Lung (tissue), 17 donors: ENCODE measurements at places on chromosomes 7 and 10. TPM values are rescaled to one million over a fixed set of nuclear protein-coding genes. Genes with fewer than 3 reads are reported as not detected.

GRCh38 chr10:52645187-52645758, 127.3 kb downstream of the MBL2 start:
- no peak overlapping the region for H3K27ac ChIP-seq
- H3K4me1 ChIP-seq: peaks cover 35% of the 10 kb centered on the region
- no peaks in the 10 kb centered on the region for H3K27me3 ChIP-seq
- no peak overlapping the region for H3K4me3 ChIP-seq
- no peaks in the 10 kb centered on the region for H3K36me3 ChIP-seq
- peak; percentile 68 for DNase-seq

DNA sequence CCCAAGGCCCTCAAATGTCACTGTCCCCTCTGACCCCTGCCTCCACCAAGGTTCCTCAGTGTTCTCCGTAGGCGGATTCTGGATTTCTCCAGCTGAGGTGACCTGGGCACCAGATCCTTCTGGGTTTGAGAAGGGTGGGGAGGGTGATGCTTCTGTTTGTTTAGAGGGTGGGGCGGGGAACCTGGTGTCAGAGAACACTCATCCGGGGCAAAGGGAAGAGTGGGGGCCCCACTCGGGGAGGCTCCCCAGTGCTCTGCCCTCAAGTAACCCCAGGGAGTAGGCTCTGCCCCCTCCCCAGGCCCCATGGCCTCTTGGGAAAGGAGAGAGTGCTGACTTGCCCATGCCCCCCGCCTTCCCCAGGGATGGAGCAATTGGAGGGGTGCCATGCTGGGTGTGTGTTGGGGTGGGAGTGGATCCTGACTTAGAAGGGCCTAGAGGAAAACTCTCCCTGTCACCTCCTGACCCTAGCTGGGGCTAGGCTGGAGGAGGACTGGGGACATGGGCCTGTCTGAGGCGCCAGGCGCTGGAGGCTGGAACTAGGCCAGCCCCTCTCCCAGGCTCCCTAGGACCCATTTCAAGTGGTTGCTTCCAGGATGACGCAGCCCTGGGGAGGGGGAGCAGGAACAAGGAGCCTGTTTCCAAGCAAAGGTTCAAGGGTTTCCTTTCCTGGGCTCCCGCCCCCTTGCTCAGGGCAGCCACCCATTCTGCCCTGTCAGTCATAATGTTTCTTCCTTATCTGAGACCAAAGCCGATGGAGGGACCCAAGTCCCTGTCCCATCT, 27.9 kb downstream of the KAZALD1 start:
- H3K27me3 ChIP-seq: peaks cover 25% of the 10 kb centered on the region
- H3K4me3 ChIP-seq: no peak overlapping the region
- peak; percentile 39 for DNase-seq
- peaks cover 2% of the 10 kb centered on the region for H3K4me1 ChIP-seq
- no peak overlapping the region for H3K27ac ChIP-seq

DNA sequence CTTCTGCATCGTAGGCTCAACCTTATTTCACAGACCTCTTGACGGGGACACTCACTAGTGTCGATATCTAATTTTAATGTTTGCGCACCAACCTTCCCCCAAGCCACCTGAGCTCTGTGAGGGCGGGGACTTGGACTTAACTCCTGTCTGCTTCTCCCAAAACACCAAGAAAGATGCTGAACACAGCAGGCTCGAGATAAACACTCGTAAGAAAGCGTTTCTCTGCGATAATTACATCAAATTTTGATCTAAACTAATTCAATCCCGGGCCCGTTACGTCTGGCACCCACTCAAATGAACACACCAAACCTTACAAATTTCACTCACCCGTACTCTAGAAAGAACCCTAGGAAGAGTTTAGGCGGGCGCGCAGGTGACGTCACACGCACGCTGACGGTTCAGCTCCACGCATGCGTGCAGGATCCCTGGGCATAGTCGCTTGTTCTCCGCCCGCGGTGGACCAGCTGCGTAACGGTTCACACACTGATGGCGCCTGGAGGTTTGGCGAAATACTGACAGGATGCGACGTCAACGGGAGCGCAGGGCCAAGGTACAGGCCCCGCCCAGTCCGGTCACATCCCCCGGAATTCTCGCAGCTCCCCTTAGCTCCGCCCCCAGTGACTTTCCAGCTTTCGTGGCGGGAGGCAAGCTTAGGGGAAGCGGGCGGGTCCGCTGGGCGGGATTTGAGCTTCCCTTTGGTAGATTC, at the start of gene POT1:
POT1 (minus strand) TSS at position 359 of the 706 bp plus-strand sequence. CDS start 32,652 bp downstream, outside the sequence.
- peaks cover 1% of the 10 kb centered on the region for H3K4me1 ChIP-seq
- peak; percentile 99 for DNase-seq
- peak within 1 kb of the TSS; percentile 89 for H3K27ac ChIP-seq
- H3K4me3 ChIP-seq: peak within 1 kb of the TSS; percentile 65

DNA sequence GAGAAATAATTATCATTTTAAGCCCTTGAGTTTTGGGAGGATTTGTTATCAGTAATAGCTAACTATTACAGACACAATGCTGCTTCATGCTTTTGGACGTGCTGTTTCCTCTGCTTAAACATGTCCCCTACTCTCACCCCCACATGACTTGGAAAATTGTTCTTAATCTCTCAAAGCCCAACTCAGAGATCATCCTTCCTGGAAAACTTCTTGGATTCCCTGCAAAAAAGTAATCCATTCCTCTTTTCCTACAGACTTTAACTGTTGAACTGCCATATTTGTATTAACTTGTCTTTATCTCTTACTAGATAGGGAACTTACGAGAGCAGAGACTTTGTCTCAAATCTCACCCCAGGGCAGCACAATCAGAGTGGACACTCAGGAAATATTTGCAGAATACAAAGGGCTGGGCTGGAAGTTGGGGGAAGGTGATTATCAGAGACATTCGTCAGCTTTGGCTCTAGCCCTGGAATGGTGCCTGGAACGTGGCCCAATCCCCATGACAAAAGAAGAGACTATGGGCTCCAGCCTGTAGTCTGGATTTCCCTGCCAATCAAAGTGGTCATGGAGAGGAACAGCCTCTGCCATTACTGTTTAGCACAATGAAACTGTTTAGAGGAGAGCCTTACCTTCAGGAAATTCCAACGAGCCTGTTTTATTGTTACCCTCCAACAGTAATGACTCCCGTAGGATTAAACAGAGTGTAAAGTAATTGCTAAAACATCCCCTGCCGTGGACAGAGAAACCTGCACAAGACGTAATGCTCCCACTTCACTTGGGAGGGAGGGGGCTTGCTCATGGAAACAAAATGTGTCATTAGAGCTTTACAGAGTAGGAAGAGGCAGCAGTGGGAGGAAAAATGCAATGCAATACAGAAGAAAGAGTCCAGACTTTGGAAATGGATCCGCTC, 140.4 kb upstream of the AUTS2 start:
- no peaks in the 10 kb centered on the region for H3K36me3 ChIP-seq
- DNase-seq: peak; percentile 74
- H3K4me3 ChIP-seq: no peak overlapping the region
- H3K27ac ChIP-seq: peak overlapping the region; percentile 48

DNA sequence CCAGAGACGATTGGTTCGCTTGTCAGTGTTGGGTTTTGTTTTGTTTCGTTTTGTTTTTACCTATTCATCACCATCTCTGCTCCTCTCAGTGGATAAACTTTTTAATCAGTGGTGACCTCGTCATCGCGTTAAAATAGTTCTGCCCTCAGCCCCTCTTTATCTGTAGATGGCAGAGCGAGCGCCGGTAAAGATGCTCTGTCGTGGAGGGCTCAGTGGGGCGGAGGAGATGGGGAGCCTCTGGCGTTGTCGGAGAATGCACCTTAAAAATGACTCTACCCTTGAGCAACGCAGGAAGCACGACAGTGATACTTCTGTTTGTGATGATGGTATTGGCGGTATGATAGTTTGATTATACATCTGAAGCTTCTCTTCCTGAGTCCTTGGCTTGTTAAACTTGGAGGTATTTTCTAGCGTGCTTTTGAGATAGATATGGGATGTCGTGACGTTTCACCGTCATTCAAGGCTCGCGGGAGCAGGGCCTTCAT, 554 bp downstream of the CSGALNACT2 start:
- no peaks in the 10 kb centered on the region for H3K27me3 ChIP-seq
- H3K36me3 ChIP-seq: no peaks in the 10 kb centered on the region
- DNase-seq: no peak

DNA sequence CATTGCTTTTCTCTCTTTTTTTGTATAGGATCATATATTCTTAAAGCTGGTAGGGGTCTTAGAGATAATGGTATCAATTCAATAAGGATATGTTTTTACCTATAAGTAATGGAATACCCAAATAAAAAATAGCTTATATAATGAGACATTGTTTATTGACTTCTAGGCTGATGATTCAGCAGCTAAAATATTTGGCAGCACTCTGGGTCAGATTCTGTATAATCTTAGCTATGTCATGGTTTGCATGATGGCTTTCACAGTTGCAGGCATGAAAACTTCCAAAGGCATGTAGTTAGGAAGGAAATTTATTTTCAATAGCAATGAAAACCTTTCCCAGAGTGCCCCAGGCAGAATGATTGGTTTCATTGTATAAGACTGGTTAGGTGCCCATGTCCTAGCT, 32.1 kb upstream of the A1CF start:
- no peaks in the 10 kb centered on the region for H3K36me3 ChIP-seq
- H3K27me3 ChIP-seq: no peaks in the 10 kb centered on the region
- H3K27ac ChIP-seq: peak overlapping the region; percentile 33
- no peak for DNase-seq
- no peaks in the 10 kb centered on the region for H3K4me1 ChIP-seq

DNA sequence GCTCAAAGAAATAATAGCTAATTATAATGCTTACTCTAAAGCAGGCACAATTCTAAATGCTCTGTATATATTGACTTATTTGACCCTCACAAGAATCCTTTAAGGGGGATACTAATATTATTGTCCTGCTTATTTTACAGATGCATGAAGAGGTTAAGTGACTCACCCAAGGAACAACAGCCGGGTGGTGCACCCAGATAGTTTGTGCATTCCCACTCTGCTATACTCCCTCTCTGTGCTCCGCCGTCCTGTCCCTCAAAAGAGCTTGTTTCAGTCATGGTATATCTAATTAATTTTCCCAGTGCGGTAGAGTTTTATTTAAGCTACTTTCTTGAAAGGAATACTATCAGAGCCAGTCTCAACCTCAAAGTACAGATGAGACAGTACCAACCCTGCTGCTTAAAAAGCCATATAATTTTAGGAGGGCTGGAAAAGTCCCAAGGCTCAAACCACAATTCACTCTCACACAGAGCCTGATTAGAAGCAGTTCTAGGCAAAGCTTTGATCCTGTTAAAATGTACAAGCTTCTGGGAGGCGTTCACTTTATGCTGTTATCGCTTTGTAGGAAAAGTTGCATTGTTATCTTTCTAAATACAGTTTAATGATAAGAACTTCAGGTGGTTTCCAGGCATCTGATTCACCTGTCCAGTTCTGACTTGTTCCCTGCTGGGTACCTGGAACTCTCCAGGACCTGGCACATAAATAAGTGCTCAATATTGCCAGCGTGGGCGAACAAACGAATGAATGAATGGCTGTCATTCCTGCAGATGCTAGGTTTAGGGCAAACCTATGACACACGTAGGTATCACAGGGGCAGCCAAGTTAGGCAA, 261.5 kb upstream of the KLF14 start:
- no peaks in the 10 kb centered on the region for H3K27me3 ChIP-seq
- no peaks in the 10 kb centered on the region for H3K36me3 ChIP-seq
- DNase-seq: no peak
- peaks cover 30% of the 10 kb centered on the region for H3K4me1 ChIP-seq

DNA sequence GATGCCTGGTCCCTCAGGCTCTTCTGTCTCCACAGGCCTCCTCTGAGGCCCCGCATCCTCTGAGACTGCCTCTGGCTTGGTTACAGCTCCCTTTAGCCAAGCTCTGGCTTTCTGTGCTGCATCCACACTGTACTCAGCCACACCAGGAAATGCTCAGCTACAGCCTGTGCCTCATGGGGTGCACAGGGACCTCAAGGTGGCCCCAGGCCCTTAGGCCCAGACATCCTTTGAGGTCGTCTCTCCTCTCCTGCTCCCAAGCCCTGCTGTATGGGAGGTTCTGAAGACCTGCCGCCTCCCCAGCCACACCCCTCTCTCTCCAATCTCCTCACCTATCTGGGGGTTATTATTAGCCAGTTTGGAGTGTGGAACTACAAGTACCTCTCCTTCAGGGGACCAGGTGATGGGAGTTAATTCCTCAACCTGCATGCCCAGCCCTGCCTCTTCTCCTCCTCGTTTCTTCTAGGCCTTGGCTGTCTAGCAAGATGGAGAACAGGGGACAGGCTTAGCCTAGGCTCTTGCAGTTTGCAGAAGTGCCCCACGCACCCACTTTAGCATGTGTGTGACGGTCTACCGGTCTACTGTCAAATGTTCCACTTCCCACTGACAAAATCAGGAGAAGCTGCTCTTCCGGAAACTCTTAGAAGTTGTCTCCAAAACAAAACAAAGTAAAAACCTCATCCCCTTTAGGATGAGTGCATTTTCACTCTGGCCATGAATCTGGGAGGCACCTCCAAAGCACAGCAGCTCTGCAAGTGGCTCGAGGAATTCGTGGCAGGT, 64.0 kb upstream of the WAC start:
- no peaks in the 10 kb centered on the region for H3K27me3 ChIP-seq
- no peak for DNase-seq
- no peaks in the 10 kb centered on the region for H3K36me3 ChIP-seq
- H3K4me3 ChIP-seq: no peak overlapping the region
- no peaks in the 10 kb centered on the region for H3K4me1 ChIP-seq
- no peak overlapping the region for H3K27ac ChIP-seq

GRCh38 chr7:77714195-77714594, 17.9 kb downstream of the RSBN1L start:
- H3K36me3 ChIP-seq: no peaks in the 10 kb centered on the region
- H3K4me3 ChIP-seq: no peak overlapping the region
- no peak for DNase-seq

DNA sequence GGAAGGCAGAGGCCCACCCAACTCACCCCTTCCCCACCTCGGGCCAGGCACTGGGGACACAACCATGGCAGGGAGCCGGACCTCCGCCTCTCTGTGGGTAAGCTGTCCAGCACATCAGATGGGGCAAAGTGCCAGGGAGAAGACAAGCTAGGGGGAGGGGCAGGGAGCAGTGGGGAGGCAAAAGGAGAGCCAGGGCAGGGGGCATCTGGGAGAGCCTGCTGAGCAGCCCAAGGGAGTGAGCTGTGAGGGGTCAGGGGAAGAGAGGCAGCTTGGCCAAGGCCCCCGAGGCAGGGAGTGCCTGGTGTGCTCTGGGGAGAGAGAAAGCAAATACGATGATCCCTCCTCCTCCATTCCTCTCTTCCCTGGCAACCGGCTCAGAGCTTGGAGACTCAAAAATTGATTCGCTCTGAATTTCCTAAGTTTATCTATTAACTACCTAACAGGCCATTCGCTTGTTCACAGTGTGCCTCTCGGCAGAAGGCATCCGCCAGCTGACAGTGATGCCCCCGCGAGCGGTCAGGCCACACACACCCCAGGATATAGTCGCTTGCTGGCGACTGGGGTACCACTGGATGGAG, 4.5 kb downstream of the CAMK2B start:
- peaks cover 7% of the 10 kb centered on the region for H3K4me1 ChIP-seq
- H3K4me3 ChIP-seq: no peak overlapping the region
- H3K36me3 ChIP-seq: no peaks in the 10 kb centered on the region
- H3K27me3 ChIP-seq: peaks cover 9% of the 10 kb centered on the region

The CPN1 gene
- not detected for total RNA-seq

The MYOF gene
- total RNA-seq: 194 TPM

The RBP3 gene
- not detected for total RNA-seq
